ENCODE measurements at places on chromosomes 2 and 18.

GRCh38 chr18:33517950-33518349 is 60.1 kb upstream of the ASXL3 start:
- no peak for DNase-seq

- DNase-seq, result no peak
Observed at GRCh38 chr18:8788503-8789429, 83.4 kb downstream of the MTCL1 start.

- DNase-seq, result no peak
Observed at GRCh38 chr18:47680488-47680887, 250.0 kb downstream of the SMAD2 start.

- DNase-seq, result no peak
Observed at GRCh38 chr2:233082222-233082930, 22.2 kb downstream of the INPP5D start.

DNA sequence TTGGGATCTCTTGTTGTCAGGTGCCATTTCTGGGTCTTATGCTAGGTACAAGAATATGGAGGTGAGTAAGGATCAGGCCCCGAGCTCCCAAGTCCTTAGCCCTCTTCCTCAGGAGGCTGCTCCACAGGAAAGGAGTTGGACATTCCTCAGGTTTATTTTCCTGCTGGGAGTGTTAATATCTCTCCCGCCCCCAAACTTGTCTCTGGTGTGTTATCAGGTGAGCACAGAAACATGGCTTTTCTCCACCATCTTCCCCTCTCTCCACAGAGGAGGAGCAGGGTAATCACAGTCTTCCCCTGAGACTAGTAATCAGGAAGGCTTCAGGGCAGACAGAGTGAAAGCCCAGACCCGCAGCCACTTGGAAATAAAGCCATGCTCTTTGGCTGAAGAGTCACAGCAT is 73.3 kb upstream of the CAPN13 start:
- DNase-seq, result no peak

- DNase-seq, result peak; percentile 63
Observed at GRCh38 chr18:76274468-76275289, 220.4 kb downstream of the ZNF516 start.

DNA sequence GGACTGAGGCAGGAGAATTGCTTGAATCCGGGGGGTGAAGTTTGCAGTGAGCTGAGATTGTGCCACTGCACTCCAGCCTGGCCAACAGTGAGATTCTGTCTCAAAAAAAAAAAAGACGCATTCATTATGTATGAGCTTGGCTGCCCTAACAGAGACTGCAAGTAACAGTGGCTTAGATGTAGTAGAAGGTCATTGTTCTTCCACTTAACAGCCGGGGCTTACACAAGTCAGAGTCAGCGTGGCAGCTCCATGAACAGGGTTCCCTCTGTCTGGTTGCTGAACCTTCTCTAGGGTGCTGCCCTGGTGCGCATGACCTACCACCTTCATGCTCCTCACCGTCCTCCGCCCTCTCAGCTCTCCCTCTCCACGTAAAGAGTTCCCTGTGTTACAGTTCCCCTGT is 49.1 kb upstream of the IGFBP2 start:
- DNase-seq, result no peak

DNA sequence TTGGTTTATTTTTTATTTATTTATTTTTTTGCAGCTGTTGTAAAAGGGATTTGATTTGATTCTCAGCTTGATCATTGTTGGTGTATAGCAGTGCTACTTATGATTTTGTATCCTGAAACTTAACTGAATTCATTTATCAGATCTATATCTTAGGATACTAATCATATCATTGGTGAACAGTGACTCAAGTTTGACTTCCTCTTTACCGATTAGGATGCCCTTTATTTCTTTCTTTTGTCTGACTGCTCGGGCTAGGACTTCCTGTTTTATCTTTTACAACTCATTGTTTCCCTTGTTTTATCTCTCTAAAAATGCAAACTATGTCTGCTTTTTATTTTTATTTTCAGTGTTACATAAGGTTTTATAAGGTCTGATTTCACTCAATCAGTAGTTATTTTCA is 23.6 kb downstream of the SP100 start:
- DNase-seq, result no peak

- DNase-seq, result no peak
Observed at GRCh38 chr2:168243061-168243460, 4.3 kb downstream of the STK39 start.

- DNase-seq, result no peak
Observed at GRCh38 chr18:24725644-24726415, 265.4 kb downstream of the HRH4 start.

DNA sequence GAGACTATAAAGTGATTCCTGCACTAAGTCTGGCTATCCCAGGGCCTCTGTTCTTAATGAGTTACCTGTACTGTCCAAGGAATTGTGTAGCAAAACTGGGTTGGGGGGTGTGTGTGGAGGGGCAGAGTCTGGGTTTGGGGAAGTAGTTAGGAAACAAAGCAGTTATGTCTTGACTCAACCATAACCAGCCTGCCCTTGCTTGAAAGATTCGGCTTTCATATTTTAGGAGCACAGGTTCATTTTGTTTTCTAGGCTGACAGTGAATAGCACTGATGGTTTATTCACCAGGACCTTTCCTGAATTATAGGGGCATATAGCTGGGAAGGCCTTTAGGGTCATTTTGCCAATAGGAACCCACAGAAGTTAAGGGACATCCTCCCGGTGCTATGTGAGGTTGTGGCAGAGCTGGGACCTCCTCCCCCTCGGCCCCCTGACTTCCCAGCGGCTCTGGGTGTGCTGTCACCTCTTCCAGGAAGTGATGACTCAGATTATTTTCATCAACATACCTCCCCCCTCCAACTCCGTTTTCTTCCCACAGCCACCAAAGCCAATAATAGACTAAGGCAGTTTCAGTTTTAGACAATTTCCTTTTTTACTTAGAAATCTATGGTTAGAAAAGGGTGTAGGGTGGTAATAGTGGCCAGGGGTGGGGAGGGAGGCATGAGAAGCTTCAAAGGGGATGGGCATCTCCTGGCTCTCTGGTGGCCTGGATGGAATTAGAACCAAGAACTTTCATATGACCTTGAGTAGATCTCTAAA is 44.8 kb downstream of the SETBP1 start:
- no peak for DNase-seq

- DNase-seq, result no peak
Observed at GRCh38 chr2:113104054-113104611, 23.3 kb upstream of the IL1RN start.

- no peak for DNase-seq
Observed at GRCh38 chr18:78457731-78458130, 521.9 kb upstream of the SALL3 start.

GRCh38 chr2:25230948-25231311 is 62.5 kb upstream of the POMC start:
- no peak for DNase-seq

DNA sequence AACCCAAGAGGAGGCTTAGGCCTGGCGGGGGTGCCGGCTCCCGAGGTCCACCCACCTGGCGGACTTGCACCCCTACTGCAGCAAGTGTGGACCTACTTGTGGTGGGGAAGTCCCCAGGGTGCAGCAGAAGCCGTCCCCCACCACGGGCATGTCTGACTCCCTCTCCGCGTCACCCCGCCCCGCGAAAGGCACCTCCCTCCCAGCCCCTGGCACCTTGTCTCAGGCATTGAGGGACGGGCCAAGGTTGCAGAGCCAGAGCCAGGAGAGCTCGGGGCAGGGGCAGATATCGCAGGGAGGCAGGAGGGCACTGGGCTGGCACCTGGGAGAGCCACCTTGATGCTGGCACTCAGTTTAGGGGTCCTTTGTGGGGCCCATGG is 19.0 kb downstream of the CROCC2 start:
- no peak for DNase-seq

- no peak for DNase-seq
Observed at GRCh38 chr2:47093626-47094025, 61.5 kb downstream of the STPG4 start.

GRCh38 chr2:127090281-127091120 is 16.5 kb downstream of the BIN1 start:
- DNase-seq, result no peak

DNA sequence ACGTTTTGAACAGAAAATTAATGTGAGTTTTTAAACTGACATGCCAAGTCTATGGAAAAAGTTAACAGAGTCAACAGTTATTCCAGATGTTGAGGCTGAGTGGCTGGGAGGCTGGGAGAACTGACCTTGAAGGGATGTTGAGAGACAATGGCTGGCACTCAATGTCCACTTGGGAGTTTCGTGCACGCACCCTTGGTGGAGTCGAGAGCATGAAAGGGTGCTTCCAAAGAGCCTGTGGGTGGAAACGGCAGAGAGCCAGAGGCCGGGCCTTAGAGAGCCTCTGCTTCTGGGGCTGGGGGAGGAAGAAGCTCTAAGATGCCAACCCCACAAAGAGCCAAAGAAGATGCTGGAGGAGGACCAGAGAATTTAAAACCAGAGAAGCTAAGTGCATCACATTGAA is 63.4 kb upstream of the L3MBTL4 start:
- no peak for DNase-seq

GRCh38 chr2:184598316-184599053 is at the start of gene ZNF804A:
Gene ZNF804A, plus strand, starts transcription at chr2:184598529. Its CDS starts 431 bp downstream, at chr2:184598960.
- DNase-seq, result peak; percentile 60

- no peak for DNase-seq
Observed at GRCh38 chr2:208713066-208713745, 306.6 kb downstream of the PTH2R start.

- no peak for DNase-seq
Observed at GRCh38 chr18:53261241-53261640, 921.2 kb downstream of the DCC start.

Data from NCI-H1417 (cell line).